ENCODE measurements at places on chromosomes 12 and 14.

GRCh38 chr12:89101440-89101839, 250.9 kb downstream of the DUSP6 start:
- DNase-seq = no peak

DNA sequence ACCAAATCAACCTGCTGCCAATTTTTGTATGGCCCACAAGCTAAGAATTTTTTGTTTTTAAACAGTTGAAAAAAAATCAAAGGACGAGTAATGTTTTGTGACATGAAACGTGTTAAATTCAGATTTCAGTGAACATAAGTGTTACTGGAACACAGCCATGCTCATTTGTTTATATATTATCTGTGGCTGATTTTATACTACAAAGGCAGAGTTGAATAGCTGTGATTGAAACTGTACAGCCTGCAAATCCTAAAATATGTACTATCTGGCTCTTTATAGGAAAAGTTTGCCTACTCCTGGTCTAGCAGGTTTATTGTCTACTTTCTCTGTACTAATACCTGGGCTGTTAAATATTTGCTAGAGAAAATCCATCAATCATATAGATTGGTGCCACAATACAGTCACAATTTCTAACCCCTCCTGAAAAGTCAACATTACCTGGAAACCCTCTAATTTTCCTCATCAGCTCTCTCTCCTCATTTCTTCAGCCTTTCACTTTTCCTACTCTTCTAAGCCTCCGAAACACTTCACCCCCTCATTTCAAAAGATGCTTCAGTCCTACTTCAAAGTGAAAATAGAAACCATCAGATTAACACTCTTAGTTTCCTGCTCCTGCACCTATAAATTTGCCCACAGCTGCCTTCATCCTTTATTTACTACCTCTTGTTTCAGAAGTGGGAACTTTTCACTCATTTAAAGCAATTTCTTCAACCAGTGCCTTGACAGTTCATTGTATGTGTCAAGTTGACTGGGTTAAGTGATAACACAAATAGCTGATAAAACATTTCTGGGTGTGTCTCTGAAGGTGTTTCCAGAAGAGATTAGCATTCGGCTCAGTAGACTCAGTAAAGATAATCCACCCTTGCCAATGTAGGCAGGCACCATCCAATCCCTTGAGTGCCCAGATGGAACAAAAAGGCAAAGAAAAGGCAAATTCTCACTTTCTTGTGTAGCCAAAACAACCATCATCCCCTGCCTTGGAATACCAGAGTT, 18.0 kb upstream of the C2CD5 start:
- no peak for DNase-seq

- no peak for DNase-seq
Observed at GRCh38 chr12:94813314-94813713, 163.0 kb upstream of the TMCC3 start.

DNA sequence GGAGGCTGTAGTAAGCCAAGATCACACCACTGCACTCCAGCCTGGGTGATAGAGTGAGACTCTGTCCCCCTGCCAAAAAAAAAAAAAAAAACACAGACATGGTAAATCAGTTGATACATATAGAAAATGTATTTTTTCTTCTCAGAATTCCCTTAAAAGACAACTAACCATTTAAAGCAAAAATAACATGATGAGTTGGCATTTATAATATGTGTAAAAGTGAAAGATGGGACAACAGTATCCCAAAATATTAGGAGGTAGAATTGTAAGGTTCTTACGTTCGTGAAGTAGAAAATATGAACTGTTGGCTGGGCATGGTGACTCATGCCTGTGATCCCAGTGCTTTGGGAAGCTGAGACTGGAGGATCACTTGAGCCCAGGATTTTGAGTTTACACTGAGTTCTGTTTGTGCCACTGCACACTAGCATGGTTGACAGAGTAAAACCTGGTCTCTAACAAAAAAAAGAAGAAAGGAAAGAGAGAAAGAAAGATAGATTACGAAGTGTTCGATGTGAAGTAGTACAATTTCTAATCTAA, 296.7 kb downstream of the FBXL14 start:
- no peak for DNase-seq

DNA sequence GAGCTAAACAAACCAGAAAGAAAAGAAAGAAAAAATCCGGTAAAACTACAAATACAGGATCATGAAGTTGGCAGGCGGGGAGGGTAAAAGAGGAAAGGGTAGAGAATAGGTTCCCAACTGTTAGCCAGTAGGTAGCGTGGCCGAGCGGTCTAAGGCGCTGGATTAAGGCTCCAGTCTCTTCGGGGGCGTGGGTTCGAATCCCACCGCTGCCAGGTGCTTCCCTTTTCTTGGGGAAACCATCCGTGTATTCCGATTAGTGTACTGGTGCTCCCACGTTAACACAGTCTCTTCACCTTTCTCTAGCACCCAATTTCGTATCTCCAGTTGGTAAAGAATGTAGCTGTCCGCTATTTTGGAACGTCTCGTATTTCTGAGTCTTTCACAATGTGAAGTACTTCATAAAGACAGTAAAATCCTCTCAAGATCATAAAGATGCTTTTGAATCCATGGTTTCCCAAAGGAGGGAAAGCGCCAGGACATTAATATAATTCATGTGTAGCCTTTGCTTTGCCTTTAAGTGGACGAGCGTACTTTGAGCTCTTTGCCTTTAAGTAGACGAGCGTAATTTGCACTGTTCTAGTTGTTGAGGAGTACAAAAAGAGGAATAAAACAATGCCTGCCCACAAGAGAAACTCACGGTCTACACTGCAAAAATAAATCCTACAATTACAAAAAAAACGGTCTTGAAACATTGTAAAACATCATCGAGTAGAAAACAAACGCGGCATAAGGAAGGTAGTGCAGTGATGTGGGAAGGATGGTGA, 19.0 kb upstream of the RNASE12 start:
- peak; percentile 82 for DNase-seq

Data from NCI-H526 (cell line).